NCI-H226 (cell line): ENCODE measurements at places on chromosomes 3 and 15.
A peak's percentile ranks its signal among the peaks of the same experiment; 100 is the strongest.

DNA sequence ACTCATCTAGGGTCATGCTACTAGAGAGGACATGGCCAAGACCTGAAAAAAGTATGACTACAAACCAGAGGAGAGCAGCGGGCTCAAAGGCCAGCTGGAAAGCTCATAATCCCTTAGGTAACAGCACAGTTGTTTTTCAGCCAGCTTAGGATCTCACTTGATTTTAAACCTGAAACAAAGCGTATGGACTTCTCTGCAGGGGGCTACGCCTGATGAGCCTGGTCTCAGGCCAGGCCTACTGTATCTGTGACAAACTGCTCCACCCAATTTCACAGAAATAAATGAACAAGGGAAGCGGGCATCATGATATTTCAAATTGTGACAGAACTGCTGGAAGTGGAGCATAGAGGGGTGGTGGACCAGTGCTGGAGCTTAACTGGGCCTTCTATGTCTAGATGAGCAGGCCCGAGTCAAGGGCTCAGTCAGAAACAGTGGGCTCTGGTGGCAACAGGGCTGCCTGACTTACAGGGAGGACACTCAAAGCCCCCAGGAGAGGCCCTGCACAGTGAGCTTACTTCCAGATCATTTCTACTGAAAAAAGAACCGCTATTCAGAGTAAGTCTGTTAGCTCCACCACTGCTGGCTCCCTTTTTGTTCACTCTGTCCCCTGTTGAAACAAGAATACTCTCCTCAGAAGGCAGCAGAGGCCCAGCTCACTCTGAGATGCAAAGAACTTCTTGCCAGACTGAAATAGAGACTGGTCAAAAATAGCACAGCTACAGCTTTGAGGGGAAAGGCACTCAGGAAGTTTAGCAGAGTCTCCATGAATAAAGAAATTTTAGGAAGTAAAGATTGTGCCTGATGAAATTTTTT, 47.0 kb downstream of the LRIG1 start:
- DNase-seq = no peak

DNA sequence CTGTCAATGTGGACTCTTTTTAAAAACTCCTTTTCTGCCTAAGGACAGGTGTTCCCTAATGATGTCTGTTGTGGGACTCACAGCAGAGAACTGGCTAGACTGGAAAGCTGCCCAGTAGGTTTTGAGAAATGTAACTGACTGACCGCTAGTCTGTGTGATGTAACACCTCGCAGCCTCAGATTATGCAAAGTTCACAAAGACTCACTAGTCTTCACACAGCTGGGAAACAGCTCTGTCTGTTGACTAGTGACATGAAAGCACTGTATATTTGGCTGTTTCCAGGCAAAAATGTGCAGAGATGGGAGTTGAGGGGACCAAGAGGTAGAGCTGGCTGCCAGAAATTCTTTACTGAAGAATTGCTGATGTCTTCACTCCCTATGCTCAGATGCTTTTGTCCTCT, 10.3 kb downstream of the PDZRN3 start:
- no peak for DNase-seq

DNA sequence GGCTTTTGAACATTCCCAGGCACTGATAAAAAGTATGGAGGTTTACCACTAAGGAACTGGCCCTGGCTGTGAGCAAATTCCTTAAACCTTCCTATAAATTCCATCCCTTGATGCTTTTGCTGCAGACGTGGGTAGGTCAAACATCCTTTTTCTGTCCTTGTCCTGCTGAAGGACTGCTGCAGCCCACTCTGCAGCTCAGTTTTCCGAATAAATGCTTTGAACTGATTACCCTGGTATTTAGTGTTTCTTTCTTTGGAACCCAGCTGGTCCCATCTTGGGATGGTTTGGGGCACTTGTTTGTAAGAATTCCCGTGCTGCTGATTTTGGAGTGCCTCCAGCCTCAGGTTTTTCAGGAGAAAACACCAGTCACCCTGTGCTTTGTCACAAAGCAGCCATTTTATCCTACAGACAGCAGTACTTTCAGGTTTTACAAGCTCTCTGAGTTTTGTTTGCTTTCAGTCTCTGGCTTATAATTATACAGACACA, 815.9 kb downstream of the VGLL3 start:
- no peak for DNase-seq

GRCh38 chr15:67097930-67098740, 32.7 kb downstream of the SMAD3 start:
- DNase-seq = peak; percentile 85

DNA sequence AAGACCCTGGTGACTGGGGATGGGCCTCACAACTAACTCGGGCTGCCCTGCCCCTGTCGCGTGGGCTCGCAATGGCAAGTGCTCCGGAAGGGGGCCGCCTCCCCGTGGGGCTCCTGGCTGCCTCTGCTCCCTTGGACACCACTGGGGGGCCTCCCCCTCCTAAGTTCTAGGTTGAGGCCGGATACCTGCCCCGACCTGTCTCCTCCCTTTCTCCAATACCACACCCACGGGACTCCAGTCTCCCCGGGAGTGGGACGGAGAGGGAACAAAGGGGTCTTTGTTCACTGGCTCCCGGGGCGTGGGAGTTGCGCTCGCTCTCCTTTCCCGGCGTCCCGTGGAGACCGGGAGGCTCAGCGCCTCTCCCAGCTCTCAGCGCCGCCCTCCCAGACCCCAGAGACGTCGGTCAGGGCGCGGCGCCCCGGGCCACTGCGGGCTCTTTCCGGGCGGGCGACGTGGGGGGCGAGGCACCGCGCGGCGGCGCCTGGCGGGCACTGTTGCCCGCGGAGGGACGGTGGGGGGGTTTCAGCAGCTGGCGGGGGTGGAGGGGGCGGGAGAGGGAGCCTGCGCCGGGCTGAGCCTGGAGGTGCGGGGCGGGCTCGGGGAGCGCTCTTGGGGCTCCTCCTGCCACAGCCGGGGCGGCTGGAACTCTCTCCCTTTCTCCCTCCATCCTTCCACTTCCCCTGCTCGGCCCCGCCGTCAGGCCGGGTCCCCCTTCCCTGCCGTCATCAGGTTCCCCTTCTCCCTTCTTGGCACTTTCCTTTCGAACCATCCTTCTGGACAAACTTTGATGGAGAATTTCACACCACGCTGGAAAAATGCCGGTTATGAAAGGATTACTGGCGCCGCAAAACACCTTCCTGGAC, at the start of gene KCNH8:
Gene KCNH8 (plus strand): TSS at position 606 of the 863 bp plus-strand sequence. CDS start 210 bp downstream, at position 816.
- DNase-seq = no peak

DNA sequence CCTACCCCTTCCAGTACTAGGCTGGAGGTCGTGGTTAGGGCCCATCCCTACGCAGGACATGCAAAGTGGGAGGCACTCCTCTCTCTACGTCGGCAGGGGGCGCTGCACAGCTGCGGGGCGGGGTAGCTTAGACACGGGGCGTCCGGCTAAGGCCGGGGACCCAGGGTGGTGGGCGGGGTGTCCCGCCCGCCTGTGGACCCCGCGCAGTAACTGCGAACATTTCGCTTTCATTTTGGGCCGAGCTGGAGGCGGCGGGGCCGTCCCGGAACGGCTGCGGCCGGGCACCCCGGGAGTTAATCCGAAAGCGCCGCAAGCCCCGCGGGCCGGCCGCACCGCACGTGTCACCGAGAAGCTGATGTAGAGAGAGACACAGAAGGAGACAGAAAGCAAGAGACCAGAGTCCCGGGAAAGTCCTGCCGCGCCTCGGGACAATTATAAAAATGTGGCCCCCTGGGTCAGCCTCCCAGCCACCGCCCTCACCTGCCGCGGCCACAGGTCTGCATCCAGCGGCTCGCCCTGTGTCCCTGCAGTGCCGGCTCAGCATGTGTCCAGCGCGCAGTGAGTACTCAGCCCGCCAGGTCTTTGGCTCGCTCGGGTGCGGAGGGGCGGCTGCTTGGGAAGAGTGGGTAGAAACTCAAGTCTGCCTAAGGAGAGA, at the start of gene IL12A:
Gene IL12A (plus strand): TSS at position 219 of the 655 bp plus-strand sequence.
- peak; percentile 40 for DNase-seq

- no peak for DNase-seq
Measured at GRCh38 chr3:55876560-55876959, 389.5 kb upstream of the WNT5A start.

DNA sequence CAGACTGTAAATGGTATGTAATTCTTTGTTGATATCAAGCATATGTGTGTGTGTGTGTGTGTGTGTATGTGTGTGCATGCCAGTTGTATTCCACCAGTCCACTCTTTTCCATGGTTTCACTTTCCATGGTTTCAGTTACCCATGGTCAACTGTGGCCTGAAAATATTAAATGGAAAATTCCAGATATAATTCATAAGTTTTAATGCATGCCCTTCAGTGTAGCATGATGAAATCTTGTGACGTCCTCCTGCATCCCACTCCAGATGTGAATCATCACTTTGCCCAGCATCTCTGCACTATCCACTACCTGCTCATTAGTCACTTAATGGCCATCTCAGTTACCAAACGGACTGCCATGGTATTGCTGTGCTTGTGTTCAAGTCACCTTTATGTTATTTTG, 215.9 kb downstream of the GBE1 start:
- DNase-seq = no peak

DNA sequence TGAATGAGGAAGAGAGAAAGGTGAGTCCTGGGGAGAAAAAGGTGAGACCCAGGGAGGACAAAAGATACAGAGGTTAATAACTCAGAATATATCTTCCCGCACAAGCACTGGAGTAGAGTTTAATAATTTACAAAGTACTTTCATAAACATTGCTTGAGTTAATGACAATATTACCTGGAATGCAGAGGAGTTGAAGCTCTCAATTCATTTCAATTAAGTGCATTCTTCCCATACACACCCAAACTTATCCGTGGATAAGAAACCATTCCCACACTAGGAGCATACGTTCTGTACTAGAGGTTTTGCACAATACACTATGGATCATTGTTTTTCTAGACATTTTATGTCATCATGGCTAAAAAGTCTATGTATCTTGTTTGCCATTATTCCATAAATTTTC, 23.3 kb upstream of the KNG1 start:
- no peak for DNase-seq

- no peak for DNase-seq
Measured at GRCh38 chr3:105503191-105503593, 136.5 kb downstream of the ALCAM start.

DNA sequence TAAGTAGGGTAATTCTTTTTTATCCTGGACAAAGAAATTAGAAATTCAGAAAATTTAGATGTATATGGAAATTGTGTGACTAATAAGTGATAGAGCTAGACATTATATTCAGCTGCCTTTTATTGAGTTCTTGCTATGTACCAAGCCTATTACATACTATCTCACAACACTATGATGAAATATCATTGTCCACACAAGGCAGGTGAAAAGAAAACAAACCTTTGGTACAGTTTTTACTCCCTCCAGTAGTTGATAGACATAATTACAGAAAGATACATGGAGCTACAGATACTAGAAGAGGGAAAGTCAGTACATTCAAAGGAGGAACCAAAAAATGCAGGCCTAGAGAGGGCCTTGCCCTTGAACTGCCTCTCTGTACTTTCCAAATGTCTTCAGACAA, 4.8 kb downstream of the IQCH start:
- no peak for DNase-seq

DNA sequence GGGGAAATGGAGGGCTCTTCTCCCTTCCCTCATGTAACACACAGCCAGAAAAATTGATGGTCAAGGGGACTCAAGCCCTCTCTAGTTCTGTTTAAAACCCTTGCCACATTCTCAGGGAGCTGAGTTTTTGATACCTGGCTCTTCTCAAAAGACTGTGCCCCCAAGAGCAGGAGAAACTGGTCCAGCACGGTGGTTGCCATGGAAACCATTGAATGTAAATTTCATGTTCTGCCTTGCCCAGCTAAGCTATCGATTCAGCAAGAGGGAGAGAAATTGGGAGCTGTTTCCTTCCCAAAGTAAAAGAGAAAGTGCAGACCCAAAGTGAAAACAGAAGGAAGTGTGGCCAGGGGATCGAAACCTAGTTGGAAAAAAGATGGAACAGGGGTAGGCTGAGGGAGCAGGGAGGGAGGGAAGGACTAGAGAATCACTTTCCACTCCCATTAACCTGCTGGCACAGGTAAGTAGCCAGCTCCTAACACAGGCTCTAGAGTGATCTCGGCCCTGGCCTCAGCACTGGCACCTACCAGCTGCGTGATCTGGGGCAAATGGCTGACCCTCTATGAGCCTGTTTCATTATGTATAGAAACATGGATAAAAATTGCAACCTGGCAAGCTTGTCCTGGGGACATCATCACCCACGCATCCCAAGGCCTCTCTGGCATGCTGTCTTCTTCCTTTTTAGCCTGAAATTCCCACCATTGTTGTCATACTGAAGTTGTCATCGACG, 140.9 kb downstream of the TPRA1 start:
- no peak for DNase-seq

DNA sequence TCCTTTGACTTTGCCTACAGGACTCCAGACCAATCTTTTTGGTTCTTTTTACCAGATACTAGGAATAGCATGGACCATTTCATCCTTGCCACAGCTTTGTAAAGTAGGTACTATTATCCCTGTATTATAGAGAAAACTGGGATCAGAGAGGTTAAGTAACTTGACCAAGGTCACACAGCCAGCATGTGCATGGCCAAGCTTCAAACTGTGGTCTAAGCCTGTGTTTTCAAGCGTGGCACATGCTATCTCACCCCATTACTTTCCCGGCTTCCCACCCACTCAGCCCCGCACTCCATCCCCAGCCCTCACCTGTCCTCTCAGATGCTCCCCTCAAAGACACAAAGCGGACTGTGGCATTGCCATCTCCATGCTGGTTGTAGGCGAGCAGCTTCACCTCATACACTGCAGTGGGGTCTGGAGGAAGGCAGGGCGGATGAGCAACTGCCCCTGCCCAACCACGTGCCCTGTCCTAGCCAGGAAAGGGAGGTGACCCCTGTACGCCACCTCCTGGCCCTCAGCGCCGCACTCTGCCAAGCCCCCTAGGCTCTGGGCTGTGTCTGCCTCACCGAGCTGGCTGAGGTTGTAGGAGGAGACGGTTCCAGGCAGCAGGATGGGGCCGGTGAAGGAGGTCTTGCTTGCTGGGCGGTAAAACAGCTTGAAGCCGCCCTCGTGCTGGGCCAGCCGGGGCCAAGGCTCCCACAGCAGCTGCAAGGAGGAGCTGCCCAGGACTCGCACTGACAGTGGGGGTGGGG, 25.7 kb downstream of the RNU5B-1 start:
- DNase-seq = no peak

DNA sequence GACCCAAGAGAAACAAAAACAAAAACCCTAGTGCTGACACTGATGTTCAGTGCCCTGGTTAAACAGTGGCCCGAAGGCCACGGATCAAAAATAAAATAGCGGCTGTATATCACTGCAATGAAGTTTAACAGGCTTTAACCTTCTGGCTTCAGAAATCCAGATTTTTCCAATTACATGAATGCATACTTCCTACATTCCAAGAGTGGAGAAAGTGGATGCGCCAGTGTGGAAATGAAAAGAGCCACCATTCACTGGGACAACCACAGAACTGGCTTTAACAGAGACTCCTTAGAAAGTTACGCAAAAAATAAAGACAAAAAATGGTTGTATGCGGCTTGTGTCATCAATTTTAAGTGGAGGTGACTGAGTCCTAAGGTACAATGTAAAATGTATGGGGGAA, 522.2 kb downstream of the FHIT start:
- no peak for DNase-seq

DNA sequence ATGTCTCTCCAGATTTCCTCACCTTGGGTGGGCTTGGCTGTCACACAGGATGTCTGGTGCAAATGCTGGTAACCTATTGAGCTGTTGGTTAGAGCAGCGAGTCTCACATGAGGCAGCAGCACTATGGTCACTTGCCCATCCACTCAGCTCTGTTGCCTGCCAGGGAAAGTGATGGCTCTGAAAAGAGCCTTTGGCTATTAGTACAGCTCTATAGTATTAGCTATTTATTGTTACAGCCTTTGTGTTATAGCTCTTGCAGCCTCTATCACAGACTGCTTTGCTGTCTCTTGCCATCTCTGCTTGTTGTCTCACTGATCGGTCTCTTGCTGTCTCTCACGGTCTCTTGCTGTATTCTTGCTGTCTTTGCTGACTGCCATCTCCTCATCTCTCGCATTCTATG, 114.3 kb downstream of the MFSD1 start:
- DNase-seq = no peak

GRCh38 chr3:156417559-156418132, 137.3 kb downstream of the SSR3 start:
- DNase-seq = no peak
